ENCODE measurements at places on chromosomes 6 and 20.

DNA sequence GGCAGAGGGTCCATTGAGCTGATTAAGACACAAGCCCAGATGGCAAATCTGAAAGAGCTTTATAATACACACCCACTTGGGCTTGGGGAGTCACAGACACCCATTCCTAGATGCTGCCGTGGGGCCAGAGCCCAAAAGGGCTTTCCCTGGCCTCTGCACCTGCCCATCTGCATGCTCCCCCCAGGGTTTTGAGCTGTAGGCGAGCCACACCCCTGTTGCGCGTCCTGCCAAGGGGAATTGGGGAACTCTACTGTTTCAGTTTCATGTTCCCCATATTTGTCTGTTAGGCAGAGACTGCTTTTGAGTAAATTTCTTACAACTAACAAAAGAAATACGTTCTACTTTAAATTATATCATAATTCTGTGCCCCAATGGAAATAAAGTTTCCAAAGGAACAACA, 52.9 kb upstream of the FNDC1 start:
- no peak for DNase-seq

GRCh38 chr6:71250099-71250602, 38.5 kb upstream of the OGFRL1 start:
- DNase-seq, result no peak

DNA sequence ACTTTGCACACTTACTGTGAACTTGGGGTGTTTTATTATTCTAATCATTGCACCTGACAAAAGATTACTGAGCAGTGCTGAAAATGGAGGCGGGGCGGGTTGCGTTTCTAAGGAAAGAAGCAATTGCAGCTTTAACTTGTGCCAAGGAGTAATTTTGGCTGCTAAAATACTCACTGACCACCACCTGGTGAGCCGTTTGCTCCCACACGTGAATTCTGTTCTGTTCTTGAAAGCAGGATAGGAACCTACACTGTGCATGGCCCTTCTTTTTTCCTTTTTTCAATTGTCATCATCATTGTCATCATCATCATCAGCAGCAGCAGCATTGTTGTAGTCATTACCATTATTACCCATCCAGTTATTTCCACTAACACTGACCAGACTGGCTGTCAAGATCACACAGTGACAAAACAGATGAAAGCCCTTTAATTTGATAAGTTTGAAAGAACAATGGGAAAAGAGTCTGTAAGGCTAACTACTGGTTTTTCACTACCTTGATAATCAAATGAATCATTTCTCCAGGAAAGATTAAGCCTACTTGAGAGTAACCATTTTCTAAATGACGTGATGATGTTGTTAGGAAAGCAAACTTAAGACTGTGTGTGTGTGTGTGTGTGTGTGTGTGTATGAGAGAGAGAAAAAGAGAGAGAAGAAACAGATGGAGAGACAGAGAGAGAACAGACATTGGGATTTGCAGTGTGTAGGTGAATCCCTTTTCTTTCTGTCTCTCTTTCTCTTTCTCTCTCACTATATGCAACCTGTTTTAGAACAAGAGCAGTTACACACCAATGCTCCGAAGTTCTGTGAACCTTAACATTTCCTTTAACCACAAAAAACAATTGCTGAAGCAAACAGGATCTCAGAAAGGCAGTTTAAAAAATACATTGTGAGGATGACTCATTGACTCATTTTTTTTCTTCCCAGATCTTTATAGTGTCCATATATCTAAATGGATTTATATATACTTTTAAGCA, 3.8 kb downstream of the RIPOR2 start:
- DNase-seq, result no peak

- no peak for DNase-seq
Measured at GRCh38 chr6:81826784-81827183, 74.3 kb upstream of the TENT5A start.

GRCh38 chr6:22754061-22754460, 184.7 kb downstream of the HDGFL1 start:
- DNase-seq, result no peak

- no peak for DNase-seq
Measured at GRCh38 chr6:12353731-12354130, 63.6 kb downstream of the EDN1 start.

- DNase-seq, result no peak
Measured at GRCh38 chr20:40966103-40966502, 62.5 kb upstream of the TOP1 start.

DNA sequence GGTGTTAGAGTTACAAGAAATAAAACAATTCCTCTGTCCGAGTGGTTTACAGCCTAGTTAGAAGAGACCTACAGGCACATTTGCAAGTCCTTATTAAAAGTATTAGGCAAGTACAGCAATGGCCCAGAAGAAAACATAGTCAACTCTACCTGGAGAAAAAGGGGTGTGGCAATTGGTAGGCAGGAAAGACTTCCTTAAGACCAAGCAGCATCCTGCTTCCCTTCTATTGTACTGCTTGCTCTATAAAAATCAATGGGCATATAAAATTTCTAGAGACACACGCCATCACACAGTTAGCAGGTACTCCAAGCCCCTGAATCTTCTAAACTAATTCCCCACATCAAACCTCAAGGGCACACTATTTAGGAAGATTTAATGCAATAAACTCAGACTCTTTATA, 185.6 kb downstream of the ATXN1 start:
- DNase-seq, result no peak

- DNase-seq, result no peak
Measured at GRCh38 chr6:100203400-100203799, 209.4 kb upstream of the MCHR2 start.

DNA sequence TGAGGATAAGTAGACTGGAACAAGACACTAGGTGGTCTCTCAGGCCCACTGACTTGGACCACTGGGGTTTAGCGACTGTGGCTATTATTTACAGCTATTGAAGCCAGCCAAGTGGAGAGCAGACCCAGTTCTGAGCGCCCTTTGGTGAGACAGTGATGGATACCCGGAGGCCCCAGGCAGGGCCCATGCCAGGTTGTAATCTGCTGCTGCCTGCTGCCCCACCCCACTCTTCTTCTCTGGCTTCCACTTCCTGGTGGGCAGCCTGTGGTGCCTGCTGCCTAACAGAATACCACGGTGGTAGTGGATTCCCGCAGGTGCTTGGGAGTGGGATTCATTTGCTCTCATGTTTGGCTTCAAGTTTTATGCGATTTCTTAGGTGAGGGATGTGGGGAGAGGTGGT, 570 bp downstream of the RAB44 start:
- DNase-seq, result no peak

DNA sequence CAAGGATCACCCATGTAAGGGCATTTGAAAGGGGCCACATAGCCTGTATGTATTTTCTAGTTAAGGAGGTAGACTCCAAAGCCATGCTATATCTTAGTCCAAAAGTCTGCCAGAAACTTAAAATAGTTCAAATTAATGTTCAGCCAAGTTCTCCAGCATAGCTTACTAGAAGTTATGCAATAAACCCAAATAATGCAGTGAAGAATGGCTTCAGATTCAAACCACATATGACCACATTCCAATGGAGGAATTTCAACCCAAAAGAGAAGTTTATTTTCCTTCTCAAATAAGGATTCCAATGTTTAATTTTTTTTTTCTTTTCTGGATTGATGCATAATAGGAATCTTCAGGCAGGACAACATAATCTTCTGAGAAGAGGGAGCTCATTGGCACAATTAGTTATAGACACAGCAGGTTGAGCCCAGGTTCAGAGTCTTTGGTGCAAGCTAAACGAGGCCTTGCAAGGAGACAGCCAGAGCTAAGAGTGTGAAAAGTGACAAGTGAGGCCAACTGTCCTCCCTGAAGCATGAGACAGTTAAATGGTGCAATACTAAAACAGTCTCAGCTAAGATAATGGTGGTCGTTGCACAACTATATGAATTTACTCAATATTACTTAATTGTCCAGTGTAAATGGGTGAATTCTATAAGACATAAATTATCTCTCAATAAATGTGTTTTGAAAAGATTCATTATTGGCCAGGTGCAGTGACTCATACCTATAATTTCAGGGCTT, 598.8 kb upstream of the CDH4 start:
- DNase-seq, result no peak

DNA sequence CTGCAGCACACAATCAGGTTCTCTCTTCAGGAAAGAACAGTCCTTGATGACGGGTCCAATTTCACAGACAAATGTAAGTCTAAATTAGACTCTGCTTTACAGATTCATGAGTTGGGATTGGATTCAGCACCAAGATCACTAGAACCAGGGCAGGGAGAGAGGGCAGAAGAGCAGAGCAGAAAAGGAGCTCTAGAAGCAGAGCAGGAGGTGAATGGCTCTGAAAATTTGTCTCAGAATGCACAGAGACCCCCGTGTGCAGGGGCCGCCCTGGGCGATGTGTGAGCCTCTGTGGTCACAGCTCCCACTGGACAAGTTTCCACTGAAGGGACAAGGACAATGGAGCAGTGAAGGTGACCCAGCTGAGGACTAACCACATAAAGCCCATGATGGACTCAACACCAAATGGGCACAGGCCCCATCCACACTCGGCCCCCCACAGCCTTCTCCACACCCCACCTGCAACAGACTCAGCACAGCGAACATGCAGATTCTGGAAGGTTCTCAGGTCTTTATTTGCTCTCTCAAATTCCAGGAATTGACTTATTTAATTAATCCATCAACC, 3.5 kb downstream of the HLA-B start:
- no peak for DNase-seq

GRCh38 chr20:30599990-30600389, 657.5 kb upstream of the DEFB115 start:
- DNase-seq, result no peak

DNA sequence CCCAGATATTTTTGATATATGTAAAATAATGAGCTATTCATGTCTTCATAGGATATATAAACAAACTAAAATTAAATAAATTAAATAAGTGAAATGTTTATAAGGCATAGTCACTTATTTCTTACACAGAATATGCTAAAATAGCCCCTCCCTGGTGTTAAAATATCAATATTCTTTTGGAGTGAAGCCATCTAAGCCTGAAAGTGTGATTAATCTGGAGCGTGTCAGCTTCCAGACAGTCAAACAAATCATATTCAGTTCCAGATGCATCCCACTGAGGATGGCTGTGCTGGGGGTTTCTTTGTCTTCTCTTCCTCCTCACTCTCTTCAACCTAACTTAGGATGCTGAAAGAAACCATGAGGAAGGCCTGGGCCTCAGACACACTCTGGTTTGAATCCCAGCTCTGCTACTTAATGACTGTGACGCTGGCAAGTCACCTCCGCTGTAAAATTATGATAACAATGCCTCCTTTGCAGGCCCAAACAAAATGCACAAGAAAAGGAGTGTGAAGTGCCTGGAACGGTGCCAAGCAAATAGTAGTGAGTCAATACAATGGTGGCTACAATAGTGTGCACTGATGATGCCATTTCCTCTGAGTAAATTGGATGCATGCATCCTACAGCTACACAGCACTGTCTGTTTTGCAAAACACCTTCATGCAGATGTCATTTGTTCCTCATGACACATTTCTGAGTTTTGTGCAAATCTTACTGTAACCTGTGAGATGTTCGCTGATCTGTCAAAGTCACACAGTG, 161.4 kb downstream of the FOXC1 start:
- no peak for DNase-seq

DNA sequence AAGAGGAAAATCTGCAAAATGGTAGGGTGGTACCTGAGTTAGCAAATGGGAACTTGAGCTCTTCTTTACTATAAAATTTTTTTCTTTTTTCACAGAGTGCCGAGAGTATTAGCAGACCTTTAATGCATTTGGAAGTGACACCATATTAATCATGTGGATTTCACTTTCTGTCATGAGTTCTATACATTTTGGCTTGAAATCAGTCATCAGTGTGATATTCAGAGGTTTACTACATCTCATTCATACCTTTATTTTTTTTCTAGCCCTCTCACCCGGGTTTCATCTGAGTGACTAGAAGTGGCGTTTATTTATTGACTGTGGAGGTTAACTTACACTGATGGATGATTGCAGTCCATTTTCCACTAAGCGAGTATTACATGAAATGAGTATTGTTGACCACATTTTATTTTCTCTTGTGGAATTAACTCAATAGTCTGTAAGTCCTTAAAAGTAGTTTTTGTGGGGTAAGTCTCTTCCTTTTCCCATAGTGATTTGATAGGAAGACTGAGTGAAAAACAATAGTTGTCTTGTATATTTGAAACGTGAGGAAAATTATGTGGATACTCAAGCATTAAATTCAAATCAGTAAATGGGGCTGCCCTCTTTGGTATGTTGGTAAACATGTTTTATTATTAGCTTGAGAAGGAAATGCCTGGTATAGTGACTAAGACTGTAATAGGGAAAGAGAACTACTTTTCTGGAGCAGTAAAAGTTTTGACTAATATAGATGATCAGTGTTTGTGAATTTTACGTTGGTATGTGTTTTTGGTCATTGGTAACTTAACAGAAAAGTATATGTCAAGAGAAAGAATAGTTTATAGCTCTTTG, 55.5 kb downstream of the JARID2 start:
- no peak for DNase-seq

- DNase-seq, result no peak
Measured at GRCh38 chr6:37493661-37493995, 6.1 kb downstream of the CCDC167 start.

DNA sequence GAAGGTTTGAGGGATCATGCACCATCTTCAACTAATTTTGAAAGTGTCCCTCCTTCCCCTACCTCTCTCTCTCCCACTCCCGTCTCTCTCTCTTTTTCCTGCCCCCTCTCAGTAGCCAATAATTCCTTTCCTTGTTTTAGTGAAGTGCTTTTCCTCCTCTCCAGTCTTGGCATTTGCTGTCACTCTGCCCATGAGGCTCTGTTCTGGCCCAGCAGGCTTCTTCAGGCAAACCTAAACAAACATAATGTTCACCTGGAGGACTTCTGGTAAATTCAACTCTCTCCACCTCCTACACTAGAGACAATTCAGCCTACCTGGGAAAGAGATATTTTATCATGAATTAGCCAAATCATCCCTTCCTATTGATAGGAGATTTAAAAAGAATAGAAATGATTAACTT, 320.4 kb upstream of the RNF24 start:
- DNase-seq, result no peak

DNA sequence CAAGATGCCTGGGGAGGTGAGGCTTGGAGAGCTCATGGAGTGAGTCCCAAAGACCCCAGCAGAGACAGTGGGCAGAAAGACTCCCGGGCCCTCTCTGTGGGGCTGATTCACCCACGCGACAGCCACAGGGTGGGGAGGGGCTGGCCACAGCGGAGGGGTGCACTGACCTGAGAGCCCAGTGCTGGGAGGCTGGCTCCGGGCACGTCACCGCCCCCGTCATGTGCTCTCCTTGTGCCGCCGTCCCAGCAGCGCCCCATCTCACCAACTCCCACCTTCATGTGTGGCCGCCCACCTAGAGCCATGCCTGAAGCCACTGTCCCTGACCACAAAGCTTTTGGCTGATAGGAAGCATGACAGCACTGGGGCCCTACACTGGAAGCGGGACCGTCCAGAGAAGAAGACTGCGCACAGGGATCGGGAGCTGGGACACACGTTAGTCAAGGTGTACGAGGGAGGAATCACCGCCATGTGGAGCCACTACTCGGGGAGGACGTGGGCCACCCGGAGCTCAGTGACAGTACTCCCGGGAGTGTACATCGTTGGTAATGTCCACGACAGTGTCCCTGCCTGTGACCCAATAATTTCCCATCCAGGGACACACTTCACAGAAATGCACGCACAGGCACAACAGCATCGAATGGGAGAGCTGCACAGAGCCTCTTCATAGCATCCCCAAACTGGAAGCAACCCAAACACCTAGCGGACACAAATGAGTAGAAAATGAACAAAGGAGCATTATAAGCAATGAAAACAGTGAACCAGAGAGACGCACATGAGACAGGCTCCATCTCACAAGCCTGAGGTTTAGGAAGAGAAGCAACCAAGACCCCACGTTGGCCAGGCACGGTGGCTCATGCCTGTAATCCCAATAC, 28.4 kb upstream of the FOXC1 start:
- no peak for DNase-seq

All from NCI-H2107 (cell line).